Osteocyte (in vitro differentiated cells): ENCODE measurements at places on chromosomes 13 and 19. TPM values are rescaled to one million over a fixed set of nuclear protein-coding genes. Genes with fewer than 3 reads are reported as not detected.

The MCEMP1 gene
- total RNA-seq = not detected in 2 replicates

The C5AR1 gene
- total RNA-seq = 0.48 and 0.65 TPM in 2 replicates

The CYP2S1 gene
- not detected in 2 replicates for total RNA-seq

The MAU2 gene
- total RNA-seq = 75.7 and 82.3 TPM in 2 replicates

The LRRC63 gene
- total RNA-seq = not detected in 2 replicates

The C5AR2 gene
- total RNA-seq = 0.08 TPM in 1 of 2 replicates, not detected in the other

The SIAH3 gene
- not detected in 2 replicates for total RNA-seq

GRCh38 chr13:113962975-113963374 is 10.9 kb downstream of the C13orf46 start:
- peaks cover 18% of the 10 kb centered on the region for H3K36me3 ChIP-seq
- no peaks in the 10 kb centered on the region for H3K4me1 ChIP-seq
- no peak overlapping the region for H3K4me3 ChIP-seq
- no peak overlapping the region for H3K27ac ChIP-seq
- H3K27me3 ChIP-seq = no peaks in the 10 kb centered on the region
- no peak for DNase-seq

DNA sequence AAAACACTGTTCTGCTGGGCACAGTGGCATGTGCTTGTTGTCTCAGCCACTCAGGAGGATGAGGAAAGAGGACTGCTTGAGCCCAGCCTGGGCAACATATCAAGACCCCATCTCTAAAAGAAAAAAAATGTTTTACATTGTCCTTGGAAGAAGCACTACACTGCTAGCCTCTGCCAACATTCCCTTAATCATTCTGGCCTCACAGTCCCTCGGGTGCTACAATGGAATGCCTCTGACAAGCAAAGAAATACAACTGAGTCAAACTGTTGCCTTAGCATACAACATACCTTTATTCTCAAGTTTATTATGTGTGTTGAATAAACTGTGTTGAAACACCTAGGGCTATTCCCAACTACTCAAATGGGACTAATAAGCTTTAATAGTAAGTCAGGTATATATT is 56.1 kb downstream of the PSPC1 start:
- no peaks in the 10 kb centered on the region for H3K27me3 ChIP-seq
- no peak for DNase-seq
- no peak overlapping the region for H3K27ac ChIP-seq
- peaks cover 31% of the 10 kb centered on the region for H3K36me3 ChIP-seq
- peaks cover 6% of the 10 kb centered on the region for H3K4me1 ChIP-seq

DNA sequence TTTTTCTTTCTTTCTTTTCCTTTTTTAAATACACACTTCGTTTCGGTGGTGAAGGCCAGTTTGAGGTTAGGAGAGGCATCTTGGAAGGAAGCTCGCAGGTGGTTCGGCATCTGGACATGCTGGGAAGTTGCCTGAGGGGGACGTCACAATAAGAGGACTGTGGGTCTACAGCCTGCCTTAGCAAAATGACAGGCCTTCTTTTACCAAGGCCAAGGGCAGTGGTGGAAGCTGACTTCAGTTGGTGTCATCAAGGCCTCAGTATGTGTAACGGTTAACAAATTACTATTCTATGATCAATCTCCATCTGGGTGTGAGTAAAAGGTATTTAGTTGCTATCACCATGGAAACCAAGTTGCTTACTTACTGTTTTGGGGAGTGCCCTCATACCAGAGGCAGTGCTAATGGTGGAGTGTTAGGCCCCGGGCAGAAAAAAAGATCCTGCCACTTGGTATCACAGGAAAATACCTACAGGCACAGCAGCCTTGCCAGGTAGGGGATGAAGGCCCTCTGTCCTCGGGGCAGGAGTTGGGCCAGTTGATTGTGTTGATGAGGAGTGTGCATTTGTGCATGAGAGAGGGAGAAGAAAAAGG is 10.3 kb downstream of the ACTN4 start:
- H3K4me1 ChIP-seq = peaks cover 97% of the 10 kb centered on the region
- peak overlapping the region; percentile 99 for H3K27ac ChIP-seq
- no peaks in the 10 kb centered on the region for H3K27me3 ChIP-seq
- peak overlapping the region; percentile 57 for H3K4me3 ChIP-seq

GRCh38 chr19:46744005-46744691 is 1.7 kb upstream of the FKRP start:
- peak overlapping the region; percentile 98 for H3K4me3 ChIP-seq
- peaks cover 5% of the 10 kb centered on the region for H3K36me3 ChIP-seq
- no peak overlapping the region for H3K27ac ChIP-seq
- H3K27me3 ChIP-seq = no peaks in the 10 kb centered on the region
- no peak for DNase-seq
- peaks cover 34% of the 10 kb centered on the region for H3K4me1 ChIP-seq

DNA sequence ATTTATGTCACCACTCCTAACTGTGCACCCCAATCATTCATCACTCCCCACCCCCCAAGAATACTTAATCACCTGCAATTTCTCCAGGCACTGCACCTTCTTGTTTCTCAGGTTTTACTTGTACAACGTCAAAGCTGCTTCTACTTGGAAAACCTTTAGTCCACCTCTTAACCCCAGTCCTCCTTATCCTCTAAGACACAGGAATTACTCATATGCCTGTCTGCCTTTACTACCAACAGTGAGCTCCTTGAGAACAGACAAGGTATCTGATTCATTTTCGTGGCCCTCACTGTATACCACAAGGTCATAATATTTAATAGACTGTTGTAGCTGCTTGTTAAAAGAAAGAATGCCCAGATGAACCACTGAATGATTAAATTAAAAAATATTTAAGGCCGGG is 21.0 kb upstream of the NDFIP2 start:
- H3K4me1 ChIP-seq = no peaks in the 10 kb centered on the region
- H3K27me3 ChIP-seq = peaks cover 18% of the 10 kb centered on the region
- H3K4me3 ChIP-seq = no peak overlapping the region

GRCh38 chr13:98311200-98311548 is 134.1 kb upstream of the RNF113B start:
- no peaks in the 10 kb centered on the region for H3K27me3 ChIP-seq
- no peak overlapping the region for H3K27ac ChIP-seq
- no peak overlapping the region for H3K4me3 ChIP-seq
- H3K4me1 ChIP-seq = peaks cover 53% of the 10 kb centered on the region

DNA sequence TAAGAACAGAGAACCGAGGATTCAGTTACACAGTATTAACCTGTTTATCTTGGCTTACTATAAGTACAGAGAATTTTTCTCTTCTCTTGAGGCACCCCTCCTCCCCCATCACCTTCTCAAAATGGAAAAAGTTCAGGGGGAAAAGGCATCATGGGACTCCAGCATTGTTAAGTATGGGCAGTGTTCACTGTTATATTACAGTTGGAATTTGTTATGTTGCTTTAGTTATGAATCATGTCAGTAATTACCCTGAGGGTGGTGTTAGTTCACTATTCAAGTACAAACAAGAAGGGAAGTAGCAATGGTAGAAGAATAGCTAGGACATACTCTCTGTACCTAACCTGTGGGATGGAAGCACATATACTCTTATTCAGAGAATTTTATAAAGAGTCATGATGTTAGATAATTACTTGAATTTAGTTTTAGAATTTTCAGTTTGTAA is 12.0 kb downstream of the LPAR6 start:
- H3K36me3 ChIP-seq = peaks cover 8% of the 10 kb centered on the region
- peak overlapping the region; percentile 12 for H3K4me3 ChIP-seq
- H3K27me3 ChIP-seq = no peaks in the 10 kb centered on the region

GRCh38 chr19:35755550-35756376 is 1.1 kb downstream of the HSPB6 start:
- H3K4me1 ChIP-seq = peaks cover 25% of the 10 kb centered on the region
- H3K36me3 ChIP-seq = peaks cover 7% of the 10 kb centered on the region
- peak overlapping the region; percentile 69 for H3K27ac ChIP-seq
- no peaks in the 10 kb centered on the region for H3K27me3 ChIP-seq

DNA sequence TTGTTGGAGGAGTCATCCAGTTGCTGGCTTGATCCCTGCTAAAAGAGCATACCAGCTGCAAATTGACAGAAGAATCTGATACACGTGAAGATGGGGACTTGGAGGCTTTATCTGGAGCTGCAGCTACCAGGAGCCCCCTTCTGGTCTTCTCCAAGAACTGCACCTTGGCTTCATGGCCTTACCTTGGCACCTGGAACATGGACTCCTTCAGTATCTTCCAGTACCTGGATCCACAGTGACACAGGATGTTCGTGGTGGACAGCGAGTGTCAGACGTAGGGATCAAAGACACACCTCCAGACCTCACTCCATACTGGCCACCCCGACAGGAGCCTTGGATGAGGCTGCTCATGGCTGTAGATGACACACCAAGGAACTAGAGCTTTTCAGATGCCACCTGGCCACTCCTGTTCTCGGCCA is 9.9 kb upstream of the ACSBG2 start:
- H3K4me1 ChIP-seq = no peaks in the 10 kb centered on the region
- no peak for DNase-seq
- H3K4me3 ChIP-seq = no peak overlapping the region
- no peak overlapping the region for H3K27ac ChIP-seq
- H3K27me3 ChIP-seq = peaks cover 11% of the 10 kb centered on the region

DNA sequence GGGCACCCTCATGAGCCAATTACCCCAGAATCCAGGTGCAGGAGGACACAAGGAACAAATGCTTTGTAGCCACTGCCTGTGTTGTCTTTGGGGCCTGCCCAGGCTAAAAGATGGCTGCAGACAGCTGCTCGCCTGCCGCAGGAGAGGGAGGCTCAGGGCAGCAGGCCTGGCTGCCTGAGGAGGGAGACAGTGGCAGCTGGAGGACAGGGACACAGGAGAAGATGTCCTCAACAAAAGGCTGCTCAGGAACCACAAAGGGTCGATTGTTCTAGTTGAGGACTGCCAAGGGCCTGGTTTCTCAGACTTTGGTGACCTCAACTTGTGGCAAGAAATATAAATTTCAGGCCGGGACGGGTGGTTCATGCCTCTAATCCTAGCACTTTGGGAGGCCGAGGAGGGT is 7.6 kb downstream of the SIRT2 start:
- H3K4me1 ChIP-seq = no peaks in the 10 kb centered on the region
- peaks cover 10% of the 10 kb centered on the region for H3K36me3 ChIP-seq

GRCh38 chr13:72920097-72920496 is 138.2 kb downstream of the PIBF1 start:
- no peak for DNase-seq
- H3K4me1 ChIP-seq = no peaks in the 10 kb centered on the region
- H3K36me3 ChIP-seq = peaks cover 35% of the 10 kb centered on the region
- H3K27ac ChIP-seq = no peak overlapping the region
- H3K4me3 ChIP-seq = no peak overlapping the region

DNA sequence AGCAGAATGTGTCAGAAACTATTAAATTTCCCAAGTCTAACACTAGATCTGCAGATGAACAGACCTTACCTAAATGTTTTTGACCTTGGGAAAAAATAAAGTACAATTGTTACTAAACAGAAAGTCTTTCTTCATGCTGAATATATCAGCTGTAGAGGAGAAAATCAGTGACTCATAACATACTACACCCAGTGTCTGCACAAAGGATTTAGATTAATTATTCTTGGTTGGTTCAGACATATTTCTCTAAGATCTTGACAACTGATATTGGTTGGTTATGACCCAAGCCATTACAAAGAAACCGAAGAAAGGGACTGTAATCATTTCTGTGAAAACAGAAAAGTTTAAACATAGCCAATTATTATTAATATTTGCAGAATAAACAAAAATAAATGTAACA is 225.1 kb downstream of the HS6ST3 start:
- no peaks in the 10 kb centered on the region for H3K4me1 ChIP-seq
- H3K27me3 ChIP-seq = peaks cover 2% of the 10 kb centered on the region
- H3K4me3 ChIP-seq = no peak overlapping the region
- no peaks in the 10 kb centered on the region for H3K36me3 ChIP-seq
- no peak for DNase-seq
- H3K27ac ChIP-seq = no peak overlapping the region

DNA sequence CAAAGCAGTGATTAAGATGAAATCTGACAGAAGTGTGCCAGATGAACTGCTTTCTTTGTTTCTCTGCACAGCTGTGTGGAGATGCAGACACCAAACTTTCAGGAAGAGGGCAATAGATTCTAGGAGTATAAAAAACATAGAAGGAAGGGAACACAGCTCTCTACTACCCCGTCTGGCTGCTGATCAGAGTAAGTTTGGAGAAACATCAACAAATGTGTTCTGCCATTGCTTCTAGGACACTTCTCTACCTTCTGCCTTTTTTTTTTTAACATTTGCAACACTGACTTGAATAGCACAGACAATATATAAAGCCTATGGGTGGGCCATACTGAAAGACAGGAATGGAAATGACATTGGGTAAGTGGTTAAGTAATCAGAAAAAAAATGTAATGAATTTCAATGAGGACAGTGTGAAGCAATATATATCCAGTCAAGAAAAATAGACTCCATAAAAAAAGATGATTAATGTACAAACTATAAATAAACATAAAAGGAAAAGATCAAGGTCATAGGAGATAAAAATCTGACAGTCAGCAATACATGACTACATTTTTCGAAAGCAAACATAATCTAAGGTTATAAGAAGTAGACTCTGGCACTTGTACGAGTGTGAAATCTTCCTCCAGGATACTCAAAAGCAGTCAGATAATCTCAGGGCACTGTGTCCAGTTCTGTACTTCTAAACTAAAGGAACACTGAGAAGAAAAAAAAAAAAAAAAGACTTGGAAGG is 21.4 kb downstream of the NUFIP1 start:
- H3K4me3 ChIP-seq = no peak overlapping the region
- H3K27ac ChIP-seq = peak overlapping the region; percentile 43
- no peaks in the 10 kb centered on the region for H3K27me3 ChIP-seq
- H3K4me1 ChIP-seq = peaks cover 18% of the 10 kb centered on the region
- DNase-seq = no peak
- H3K36me3 ChIP-seq = peaks cover 34% of the 10 kb centered on the region

DNA sequence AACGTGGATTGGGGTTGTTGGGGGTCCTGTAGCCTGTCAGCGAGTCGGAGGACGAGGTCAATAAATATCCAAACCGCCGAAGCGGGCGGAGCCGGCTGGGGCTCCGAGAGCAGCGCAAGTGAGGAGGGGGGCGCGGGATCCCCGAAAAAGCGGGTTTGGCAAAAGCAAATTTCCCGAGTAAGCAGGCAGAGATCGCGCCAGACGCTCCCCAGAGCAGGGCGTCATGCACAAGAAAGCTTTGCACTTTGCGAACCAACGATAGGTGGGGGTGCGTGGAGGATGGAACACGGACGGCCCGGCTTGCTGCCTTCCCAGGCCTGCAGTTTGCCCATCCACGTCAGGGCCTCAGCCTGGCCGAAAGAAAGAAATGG is 754 bp upstream of the SIX5 start:
- H3K27ac ChIP-seq = peak overlapping the region; percentile 98
- peak overlapping the region; percentile 94 for H3K4me3 ChIP-seq
- no peaks in the 10 kb centered on the region for H3K27me3 ChIP-seq
- H3K4me1 ChIP-seq = peaks cover 27% of the 10 kb centered on the region
- peaks cover 14% of the 10 kb centered on the region for H3K36me3 ChIP-seq
- no peak for DNase-seq

DNA sequence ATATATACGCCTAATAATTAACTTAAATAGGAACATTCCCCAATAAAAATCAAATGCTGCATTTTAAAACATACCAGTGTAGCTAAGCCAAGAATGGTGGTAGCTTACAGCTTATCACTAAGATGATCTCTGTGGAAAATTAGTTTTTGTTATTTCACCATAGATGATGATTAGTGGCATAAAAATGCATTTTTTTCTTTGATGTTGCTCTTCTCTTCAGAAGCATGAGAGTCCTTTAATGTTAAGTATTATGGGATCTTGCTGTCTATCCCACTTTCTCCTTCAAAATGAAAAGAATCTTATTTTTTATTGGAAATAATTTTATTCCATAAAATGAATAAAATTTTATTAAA is 731.0 kb downstream of the SLITRK1 start:
- no peak overlapping the region for H3K4me3 ChIP-seq
- no peaks in the 10 kb centered on the region for H3K27me3 ChIP-seq
- DNase-seq = no peak
- no peak overlapping the region for H3K27ac ChIP-seq
- no peaks in the 10 kb centered on the region for H3K36me3 ChIP-seq
- H3K4me1 ChIP-seq = peaks cover 2% of the 10 kb centered on the region
